Aorta (tissue), 5 donors: ENCODE measurements at places on chromosomes 6 and 20. TPM values are rescaled to one million over a fixed set of nuclear protein-coding genes. Genes with fewer than 3 reads are reported as not detected.

The C6orf58 gene
- total RNA-seq, result not detected

The PACRG gene
- 0.54 TPM for total RNA-seq

The CTCFL gene
- total RNA-seq, result not detected

The GPR63 gene
- total RNA-seq, result 1.4 TPM

The PPIL4 gene
- total RNA-seq, result 30.7 TPM

The TNNC2 gene
- total RNA-seq, result not detected

The FAM83B gene
- not detected for total RNA-seq

The RALGAPB gene
- 41.3 TPM for total RNA-seq

The GRIK2 gene
- 2.3 TPM for total RNA-seq

The MATN4 gene
- 0.42 TPM for total RNA-seq

The C6orf163 gene
- 4.2 TPM for total RNA-seq

The MCM8 gene
- 4.7 TPM for total RNA-seq

The GRM1 gene
- total RNA-seq, result not detected

GRCh38 chr6:142802124-142802523 lies 142.9 kb downstream of the HIVEP2 start:
- no peak overlapping the region for H3K27ac ChIP-seq
- H3K4me1 ChIP-seq, result no peaks in the 10 kb centered on the region
- no peaks in the 10 kb centered on the region for H3K27me3 ChIP-seq
- no peak overlapping the region for H3K4me3 ChIP-seq
- H3K36me3 ChIP-seq, result no peaks in the 10 kb centered on the region

DNA sequence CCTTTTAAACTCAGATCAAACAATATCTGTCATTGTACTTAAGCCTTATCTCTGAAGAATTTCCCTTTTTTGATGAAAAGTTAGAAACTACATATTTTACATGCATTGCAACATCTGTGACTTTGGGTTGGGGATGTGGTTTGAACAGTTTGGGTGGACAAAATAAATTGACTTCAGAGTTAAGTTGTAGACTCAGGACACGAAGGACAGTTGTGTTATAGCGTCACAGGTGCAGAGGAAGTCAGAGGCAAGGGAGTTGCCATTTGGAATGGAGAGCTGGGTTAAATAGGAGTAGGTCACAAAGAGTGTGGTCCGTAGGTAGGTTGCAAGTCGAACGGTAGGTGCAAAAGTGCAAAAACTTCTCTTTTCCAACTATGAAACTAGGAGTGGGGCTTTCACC lies 46.0 kb downstream of the ZFAND3 start:
- H3K27me3 ChIP-seq, result no peaks in the 10 kb centered on the region
- H3K4me1 ChIP-seq, result peaks cover 9% of the 10 kb centered on the region
- no peak overlapping the region for H3K27ac ChIP-seq
- H3K36me3 ChIP-seq, result no peaks in the 10 kb centered on the region
- DNase-seq, result no peak

DNA sequence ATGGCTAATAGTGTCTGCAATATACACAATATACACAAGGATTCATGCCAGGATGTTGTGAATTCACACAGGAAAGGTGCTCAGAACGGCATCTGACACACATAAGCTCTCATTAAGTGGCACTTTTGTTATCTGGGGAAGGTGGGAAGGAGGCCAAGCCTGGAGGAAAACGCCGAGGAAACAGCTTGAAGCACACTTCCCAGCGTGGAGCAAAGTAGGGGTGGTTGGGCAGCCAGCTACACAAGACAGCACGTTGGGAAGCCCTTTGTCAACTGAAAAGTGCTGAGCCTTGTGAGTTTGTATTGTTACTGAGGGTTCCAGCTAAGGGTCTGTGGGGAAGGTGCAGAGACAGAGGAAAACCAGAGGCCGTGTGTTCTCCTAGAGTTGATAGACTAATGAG lies 181.0 kb downstream of the ZMYND8 start:
- H3K27ac ChIP-seq, result no peak overlapping the region
- H3K4me1 ChIP-seq, result peaks cover 4% of the 10 kb centered on the region
- H3K36me3 ChIP-seq, result no peaks in the 10 kb centered on the region
- no peaks in the 10 kb centered on the region for H3K27me3 ChIP-seq
- H3K4me3 ChIP-seq, result no peak overlapping the region
- no peak for DNase-seq

DNA sequence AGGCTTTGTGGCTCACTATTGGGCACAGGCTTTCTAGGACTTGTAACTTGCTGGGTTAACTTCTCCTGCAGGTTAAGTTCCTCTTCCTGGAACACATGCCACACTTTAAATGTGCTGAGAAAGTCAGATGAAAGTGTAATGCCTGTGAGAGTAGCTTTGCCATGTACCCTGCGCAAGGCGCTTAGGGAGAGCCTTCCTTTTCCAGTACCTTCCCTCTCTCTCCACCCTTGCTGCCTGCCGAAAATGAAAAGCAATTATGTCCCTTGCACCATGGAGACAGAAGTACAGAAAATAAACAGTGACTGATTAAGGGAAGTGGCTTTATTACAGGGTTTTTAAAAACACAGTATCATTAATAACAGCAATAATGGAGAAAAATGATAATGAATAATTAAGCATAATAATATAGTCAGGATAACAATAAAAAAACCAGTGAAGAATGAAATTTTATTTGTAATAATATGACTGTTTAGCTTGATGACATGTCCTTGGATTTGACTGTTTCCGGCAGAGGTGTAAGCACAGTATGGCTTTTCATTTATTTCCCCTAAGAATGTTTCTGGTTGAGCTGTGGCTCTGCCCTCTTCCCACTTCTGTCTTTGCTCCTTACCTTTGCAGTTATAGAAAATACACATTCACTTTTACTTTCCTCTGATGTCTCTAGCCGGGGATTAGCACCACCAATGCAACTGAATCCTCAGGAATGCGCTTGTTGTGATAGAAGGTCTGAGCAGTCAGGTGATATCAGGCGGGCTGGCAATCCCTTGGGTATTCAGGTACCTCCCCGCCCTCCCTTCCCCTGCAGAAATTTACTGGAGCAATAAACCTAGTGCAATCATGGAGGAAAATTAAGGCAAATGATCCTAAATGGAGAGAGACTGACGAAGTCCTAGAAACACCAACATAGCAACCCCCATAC lies 472.3 kb upstream of the CITED2 start:
- no peaks in the 10 kb centered on the region for H3K4me1 ChIP-seq
- DNase-seq, result no peak
- H3K27me3 ChIP-seq, result no peaks in the 10 kb centered on the region
- H3K36me3 ChIP-seq, result no peaks in the 10 kb centered on the region
- H3K4me3 ChIP-seq, result no peak overlapping the region

GRCh38 chr20:63554361-63555278 lies 661 bp downstream of the FNDC11 start:
- DNase-seq, result no peak
- no peak overlapping the region for H3K27ac ChIP-seq
- no peaks in the 10 kb centered on the region for H3K36me3 ChIP-seq
- H3K4me1 ChIP-seq, result no peaks in the 10 kb centered on the region
- no peak overlapping the region for H3K4me3 ChIP-seq

- H3K27ac ChIP-seq, result peak overlapping the region; percentile 89
- no peaks in the 10 kb centered on the region for H3K36me3 ChIP-seq
- H3K4me3 ChIP-seq, result no peak overlapping the region
- peaks cover 11% of the 10 kb centered on the region for H3K4me1 ChIP-seq
- no peaks in the 10 kb centered on the region for H3K27me3 ChIP-seq
- DNase-seq, result no peak
Measured at GRCh38 chr6:75431379-75431778, 62.2 kb downstream of the FILIP1 start.

DNA sequence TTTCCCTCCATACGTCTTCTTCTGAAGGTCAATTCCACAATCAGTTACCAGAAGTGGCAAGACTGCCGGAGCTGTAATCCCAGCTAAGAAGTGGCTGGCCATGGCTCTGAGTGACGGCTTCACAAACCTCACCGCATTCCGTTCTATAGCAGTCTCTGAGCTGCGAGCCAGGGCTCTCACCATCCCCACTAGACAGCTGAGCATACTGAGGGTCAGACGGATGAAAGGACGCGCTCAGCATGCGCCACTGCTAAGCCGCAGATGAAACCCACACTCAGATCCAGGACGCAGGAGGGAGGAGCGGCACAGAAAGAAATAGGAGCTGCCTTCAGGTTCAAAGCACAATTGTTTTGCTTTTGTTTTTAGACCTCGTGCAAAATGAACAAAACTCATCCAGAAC lies 97.9 kb downstream of the ANKRD60 start:
- peak overlapping the region; percentile 47 for H3K27ac ChIP-seq
- DNase-seq, result peak; percentile 45
- no peaks in the 10 kb centered on the region for H3K36me3 ChIP-seq
- no peak overlapping the region for H3K4me3 ChIP-seq

DNA sequence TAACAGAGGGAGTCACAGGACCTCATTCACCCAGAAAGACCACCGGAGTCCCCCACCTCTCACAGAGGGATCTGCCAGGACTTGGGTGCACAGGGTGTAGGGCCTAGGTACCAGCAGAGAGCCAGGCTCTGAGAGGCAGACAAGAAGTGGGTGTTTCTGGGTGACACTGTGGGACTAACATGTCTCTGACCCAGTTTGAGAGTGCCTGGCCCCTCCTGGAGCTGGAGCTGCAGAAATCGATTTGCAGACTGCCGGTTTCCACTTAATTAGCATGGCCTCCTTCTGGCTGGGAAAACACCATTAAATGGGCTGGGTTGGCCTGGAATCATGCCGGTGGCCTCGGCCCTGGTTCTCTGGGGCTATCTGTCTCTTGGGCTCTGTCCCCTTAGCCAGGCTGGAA lies 59.2 kb downstream of the PPP1R16B start:
- no peaks in the 10 kb centered on the region for H3K36me3 ChIP-seq
- no peak overlapping the region for H3K4me3 ChIP-seq
- H3K4me1 ChIP-seq, result no peaks in the 10 kb centered on the region
- no peak for DNase-seq

DNA sequence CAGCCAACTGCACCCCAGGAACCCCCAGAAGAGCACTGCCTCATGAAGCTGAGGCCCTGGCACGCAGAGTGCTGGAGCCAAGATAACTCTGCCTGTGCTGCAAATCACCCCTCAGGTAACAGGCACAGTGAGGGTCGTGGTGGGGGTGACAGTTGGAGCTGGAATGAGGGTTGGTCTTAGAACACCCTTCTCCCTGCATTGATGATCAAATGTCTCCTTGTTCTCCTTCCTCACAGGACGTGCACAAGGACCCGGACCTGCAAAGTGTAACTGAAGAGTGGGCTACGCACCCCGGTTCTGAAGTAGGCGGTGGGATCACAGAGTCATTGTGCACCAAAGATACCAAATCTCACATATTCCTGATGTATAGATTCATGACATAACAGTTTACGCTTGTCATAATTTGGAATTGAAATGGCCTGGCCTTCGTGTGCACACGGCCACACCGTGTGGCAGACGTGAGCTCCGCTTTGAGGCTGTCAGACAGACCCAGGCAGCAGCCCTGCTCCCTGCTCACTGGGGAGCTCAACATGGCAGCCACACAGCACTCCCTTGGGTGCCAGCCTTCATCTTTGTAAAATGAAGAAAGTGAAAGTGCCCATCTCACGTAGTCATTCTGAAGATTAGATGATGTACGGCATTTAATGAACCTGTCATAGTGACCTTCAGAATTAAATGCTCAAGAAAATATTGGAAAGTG lies 8.8 kb downstream of the THBS2 start:
- H3K36me3 ChIP-seq, result peaks cover 20% of the 10 kb centered on the region
- no peak for DNase-seq
- no peak overlapping the region for H3K4me3 ChIP-seq
- H3K27me3 ChIP-seq, result no peaks in the 10 kb centered on the region
- H3K4me1 ChIP-seq, result no peaks in the 10 kb centered on the region
- H3K27ac ChIP-seq, result no peak overlapping the region

GRCh38 chr6:36669002-36669401 lies 9.5 kb upstream of the CDKN1A start:
- no peaks in the 10 kb centered on the region for H3K27me3 ChIP-seq
- H3K4me3 ChIP-seq, result no peak overlapping the region
- H3K27ac ChIP-seq, result no peak overlapping the region

DNA sequence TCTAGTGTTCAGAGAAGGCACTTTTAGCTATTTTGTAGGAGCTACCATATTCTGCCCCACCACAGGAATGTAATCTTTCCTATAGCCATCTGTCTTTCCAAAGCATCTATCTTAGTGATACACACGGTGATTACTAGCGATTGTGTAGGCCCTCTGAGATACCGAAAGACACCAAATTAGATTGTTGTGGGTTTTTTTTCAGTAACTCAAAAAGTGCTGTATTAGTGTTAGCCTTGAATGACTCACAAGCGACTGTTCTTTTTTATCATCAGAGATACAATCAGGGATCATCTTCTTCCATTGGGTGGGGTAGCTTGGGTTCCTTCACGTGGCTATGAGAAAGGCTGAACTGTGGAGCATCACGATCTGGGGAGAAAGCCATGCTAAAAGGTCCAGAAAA lies 160.2 kb downstream of the MTFR2 start:
- no peak overlapping the region for H3K27ac ChIP-seq
- no peaks in the 10 kb centered on the region for H3K27me3 ChIP-seq
- no peaks in the 10 kb centered on the region for H3K36me3 ChIP-seq
